ENCODE measurements at places on chromosomes 16 and 17. TPM values are rescaled to one million over a fixed set of nuclear protein-coding genes. Genes with fewer than 3 reads are reported as not detected.

- DNase-seq: no peak
Observed at GRCh38 chr16:66961914-66962313, 848 bp downstream of the CES3 start.

DNA sequence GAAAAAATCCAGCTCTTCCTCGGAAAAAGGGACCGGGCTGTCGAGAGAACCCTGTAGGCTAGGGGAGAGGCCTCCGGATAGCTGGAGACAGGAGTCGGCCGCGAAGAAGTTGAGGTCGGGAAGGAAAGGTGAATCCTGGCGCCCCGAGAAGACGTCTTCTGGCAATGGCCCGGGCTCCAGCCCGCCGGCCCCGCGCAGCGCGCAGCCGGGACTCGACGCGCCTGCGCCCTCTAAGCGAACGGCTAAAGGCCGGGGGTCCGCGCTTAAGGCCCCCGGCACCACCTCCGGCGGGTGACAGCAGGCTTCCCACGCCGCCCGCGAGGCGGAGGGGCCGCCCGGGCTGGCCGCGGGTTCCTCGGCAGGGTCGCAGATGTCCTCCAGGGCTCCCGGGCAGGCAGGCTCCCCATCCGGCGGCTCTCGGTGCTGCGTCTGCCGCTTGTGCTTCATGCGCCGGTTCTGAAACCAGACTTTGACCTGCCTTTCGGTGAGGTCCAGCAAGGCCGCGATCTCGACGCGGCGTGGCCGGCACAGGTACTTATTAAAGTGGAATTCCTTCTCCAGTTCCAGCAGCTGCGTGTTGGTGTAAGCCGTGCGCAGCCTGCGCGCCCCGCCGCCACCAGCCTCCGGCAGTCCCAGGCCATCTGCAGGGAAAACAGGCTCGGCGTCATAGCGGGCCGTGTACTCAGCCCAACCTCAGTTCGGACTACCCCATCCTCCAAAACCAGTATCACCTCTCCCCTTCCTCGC, 1.6 kb downstream of the HOXB2 start:
- DNase-seq: no peak

DNA sequence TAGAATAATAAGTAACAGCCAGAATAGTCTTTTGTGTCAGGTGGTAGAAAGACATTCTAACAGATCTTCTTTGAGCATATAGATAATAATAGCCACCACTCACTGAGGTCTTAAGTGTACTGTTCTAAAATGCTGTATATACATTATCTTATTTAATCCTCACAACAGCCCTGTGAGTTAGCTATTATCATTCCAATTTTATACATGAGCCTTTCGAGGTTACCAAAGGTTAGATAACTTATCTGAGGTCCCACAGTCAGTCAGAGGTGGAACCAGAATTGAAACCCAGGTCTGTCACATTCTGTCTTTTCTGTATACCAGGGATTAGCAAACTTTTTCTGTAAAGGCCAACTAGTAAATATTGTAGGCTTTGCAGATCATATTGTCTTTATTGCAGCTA, 23.2 kb downstream of the REXO5 start:
- DNase-seq: no peak

DNA sequence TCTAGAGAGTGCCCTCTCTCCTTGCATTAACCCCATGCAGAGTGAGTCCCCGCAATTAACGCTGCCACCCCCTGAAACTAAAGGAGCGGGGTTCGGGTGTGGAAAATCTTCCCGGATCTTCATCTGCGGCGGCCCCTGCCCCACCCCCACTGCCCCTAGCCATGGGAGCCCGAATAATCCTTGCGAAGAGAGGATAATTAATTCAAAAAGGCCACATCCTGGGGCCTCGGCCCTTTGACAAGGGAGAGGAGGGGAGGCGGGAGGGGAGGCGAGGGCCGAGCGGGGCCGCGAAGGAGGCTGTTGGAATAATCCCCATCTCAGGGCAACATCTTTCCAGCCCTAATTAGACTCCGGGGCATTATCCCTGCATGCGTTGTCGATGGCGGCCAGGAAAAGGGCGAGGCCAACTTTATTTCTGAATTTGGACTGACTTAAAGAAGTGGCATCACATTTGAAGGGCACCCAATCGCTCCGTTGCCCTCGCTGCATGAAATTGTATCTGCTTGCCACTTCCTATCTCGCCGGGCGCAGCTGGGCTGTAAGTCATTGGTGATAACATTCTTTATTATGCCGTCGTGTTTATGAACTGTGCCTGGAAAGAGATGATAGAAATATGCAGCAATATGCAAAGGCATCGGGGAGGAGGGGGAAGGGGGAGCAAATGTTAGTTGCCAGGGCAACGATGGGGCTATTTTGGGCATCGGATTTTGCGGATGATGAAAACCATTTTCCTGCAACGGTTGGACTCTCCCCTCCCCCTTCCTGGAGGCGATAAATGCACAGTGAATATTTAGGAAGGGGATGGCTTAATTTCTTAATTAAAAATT, 387.1 kb upstream of the TNRC6C start:
- no peak for DNase-seq

GRCh38 chr17:80328634-80329380, 68.2 kb downstream of the RNF213 start:
- no peak for DNase-seq

GRCh38 chr17:31548709-31549108, 157.2 kb downstream of the RAB11FIP4 start:
- no peak for DNase-seq

METRNL gene
- polyA plus RNA-seq: 61.8 TPM

GRCh38 chr16:82782715-82783251, 156.0 kb downstream of the CDH13 start:
- no peak for DNase-seq

DNA sequence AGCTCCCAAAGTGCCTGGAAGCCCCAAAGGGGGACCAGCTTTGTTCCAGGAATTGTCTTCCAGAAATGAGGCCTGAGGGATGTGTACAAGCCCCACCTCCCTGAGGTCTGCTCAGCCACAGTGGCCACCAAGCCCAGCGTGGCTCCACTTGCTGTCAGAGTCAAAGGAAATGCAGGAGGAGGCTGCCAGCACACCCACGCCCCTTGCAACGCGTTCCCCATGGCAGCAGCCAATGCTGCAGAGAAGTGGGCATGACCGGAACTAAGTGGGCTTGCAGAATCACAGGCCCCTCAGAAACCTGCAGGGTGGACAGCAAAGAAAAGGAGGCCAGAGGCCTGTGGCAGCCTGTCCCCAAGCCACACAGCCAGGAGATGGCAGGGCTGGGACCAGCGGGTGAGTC, 320.8 kb downstream of the FOXL1 start:
- DNase-seq: no peak

DNA sequence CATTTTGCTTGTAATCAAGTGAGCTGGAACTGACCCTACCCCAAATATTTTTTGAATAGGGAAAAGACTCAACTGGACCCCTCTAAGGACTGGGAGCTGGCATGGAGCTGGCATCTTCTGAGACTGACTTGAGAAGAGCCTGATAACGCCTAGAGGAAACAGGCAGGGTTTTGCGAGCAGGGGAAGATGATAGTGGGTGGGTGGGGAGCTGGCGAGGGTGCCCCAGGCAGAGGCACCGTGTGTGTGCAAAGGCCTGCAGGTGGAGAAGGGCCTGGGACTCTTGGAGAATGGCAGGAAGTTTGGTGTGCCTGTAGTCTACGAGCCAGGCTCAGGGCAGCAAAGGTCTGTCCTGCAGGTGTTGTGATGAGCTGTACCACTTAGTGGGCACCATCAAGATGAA, 4.1 kb downstream of the CRISPLD2 start:
- DNase-seq: no peak

- no peak for DNase-seq
Observed at GRCh38 chr16:16158741-16159374, 64.4 kb downstream of the ABCC6 start.

DNA sequence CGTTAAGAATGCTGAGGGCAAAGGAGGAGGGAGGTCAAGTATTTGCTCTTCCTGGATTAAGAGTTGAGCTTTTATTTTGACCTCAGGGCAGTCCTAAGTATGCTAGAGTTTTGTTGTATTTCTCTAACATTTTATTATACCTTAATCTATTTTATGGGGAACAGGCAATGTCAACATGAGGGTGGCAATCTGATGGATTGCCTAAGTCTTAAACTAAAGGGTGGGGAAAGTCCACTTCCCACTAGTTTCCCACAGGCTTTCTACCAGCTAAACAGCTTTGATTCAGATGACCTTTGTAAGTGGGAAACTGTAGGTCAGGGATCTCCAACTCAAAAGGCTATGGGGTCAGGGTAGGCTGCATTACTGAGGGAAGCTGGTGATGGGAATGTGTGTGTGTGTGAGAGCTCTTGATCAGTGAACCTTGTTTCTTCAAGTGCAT, 24.9 kb downstream of the HSD17B2 start:
- no peak for DNase-seq

GRCh38 chr16:84834403-84834772, 14.6 kb downstream of the CRISPLD2 start:
- no peak for DNase-seq

RBFOX1 gene
- polyA plus RNA-seq: 2.7 TPM

DNA sequence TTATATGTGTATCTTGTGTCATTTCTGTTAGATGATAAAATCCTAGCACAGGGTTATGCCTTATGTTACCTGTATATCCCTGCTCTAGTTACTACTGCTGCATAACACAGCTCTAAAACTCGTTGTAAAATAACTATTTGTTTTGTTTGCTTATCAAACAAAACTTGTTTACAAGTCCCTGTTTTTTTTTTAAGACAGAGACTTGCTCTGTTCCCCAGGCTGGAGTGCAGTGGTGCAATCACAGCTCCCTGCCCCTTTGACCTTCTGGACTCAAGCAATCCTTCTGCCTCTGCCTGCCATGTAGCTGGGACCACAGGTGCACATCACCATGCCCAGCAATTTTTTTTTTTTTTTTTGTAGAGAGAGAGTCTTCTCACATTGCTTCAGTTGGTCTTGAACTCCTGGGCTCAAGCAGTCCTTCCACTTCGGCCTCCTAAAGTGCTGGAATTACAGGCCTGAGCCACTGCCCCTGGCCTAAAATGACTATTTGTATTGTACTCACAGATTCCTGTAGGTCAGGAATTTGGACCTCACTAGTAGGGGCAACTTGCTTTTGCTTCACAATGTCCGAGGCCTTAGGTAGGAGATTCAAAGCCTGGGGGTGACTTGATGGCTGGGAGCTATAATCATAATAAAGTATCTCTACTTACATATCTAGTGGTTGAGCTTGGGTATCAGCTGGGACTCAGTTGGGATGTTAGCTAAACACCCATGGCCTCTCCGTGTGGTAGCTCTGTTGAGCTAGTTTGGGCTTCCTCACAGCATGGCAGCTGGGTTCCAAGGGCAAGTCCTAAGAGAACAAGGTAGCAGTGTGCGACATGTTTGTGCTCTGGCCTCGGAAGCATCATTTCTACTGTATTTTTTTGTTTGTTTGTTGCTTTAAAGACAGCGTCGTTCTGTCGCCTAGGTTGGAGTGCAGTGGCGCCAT, 12.6 kb downstream of the DUSP14 start:
- no peak for DNase-seq

ACE gene
- 14.7 TPM for polyA plus RNA-seq

DNA sequence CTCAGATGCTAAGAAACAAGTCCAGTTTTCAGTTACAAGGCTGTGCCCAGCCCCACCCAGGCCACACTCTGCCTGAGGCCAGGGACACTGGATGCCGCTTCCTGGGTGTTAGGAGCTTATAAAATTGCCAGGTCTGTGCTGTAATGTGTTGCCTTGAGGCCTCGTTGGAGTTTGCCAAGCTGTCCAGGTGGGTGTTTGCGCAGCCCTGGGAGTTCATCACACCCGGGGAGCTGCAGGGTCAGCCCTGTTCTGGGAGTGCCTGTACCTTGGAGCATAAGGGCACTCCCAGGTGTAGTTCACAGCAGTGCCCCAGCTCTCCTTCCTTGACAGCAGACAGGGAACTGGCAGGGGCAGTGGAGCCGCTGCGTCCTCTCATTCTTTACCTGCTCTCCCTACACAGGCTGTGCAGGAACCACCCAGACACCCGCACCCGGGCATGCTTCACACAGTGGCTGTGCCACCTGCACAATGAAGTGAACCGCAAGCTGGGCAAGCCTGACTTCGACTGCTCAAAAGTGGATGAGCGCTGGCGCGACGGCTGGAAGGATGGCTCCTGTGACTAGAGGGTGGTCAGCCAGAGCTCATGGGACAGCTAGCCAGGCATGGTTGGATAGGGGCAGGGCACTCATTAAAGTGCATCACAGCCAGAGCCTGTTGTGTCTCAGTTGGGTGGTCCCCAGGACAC, 1.6 kb downstream of the GFER start:
- DNase-seq: no peak

GRCh38 chr17:38732376-38733281, 2.5 kb downstream of the CISD3 start:
- DNase-seq: no peak

DNA sequence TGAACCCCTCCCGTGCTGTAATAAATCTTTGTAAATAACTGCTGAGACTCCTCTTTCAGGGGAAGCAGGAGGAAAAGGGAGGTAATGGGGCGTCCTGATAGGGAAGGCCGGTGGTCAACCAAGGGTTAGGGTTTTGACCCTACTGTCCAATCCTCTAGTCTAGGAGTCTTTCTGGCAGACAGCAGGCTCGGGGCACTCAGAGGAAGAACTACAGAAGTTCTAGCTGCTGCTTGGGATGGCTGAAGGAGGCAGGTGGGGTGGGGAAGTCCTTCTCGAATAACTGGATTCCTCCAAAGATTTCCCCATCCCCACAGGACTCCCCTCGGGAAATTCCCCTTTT, 387 bp upstream of the STARD3 start:
- no peak for DNase-seq

- DNase-seq: no peak
Observed at GRCh38 chr17:75707079-75707571, 14.1 kb upstream of the ITGB4 start.

DNA sequence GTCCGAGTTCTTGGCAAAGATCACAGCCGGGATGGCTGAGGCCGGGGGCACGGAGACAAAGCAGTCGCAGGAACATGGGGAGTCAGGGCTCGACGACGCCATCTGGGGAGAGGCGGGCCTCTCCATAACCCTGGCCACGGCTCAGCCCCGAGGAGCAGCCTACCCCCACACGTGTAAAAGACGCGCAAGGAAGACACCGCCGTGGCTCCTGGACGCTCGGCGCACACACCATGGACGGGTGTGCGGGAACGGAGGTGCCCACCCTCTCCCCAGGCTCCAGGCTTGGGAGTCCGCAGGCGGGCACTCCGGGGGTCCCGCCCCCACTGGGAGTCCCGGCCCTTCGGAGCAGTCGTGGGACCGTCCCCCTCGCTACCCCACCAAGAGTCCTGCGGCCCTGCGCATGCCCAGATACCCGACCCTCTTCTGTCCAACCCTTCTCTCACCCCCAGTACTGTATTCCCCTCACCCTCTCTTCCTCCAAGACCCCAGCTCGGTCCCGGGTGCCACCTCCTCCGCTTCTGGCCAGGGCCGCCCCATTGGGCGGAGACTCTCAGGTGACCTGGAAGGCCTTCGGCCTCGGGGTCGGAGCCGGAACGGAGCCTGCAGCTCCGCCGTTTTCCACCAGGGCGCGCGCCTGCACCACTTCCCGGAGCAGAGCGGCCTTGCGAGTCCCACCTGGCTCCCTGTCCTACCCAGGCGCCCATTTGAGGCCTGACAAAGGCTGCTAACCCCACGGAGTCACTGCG, at the start of gene SCRN2:
Gene SCRN2 (minus strand): TSS at position 532 of the 746 bp plus-strand sequence. CDS start 430 bp downstream, at position 102.
- DNase-seq: peak; percentile 85

All from renal cortex interstitium (tissue), 15 donors.